Tongue (tissue), 3 donors: ENCODE measurements at places on chromosomes 7 and 10. TPM values are rescaled to one million over a fixed set of nuclear protein-coding genes. Genes with fewer than 3 reads are reported as not detected.
A peak's percentile ranks its signal among the peaks of the same experiment; 100 is the strongest.

The SCART1 gene
- total RNA-seq = 3.1 TPM

The VGF gene
- total RNA-seq = not detected

The PHKG1 gene
- total RNA-seq = 65.2 TPM

- DNase-seq = no peak
Measured at GRCh38 chr7:151398446-151399304, 11.2 kb downstream of the WDR86 start.

DNA sequence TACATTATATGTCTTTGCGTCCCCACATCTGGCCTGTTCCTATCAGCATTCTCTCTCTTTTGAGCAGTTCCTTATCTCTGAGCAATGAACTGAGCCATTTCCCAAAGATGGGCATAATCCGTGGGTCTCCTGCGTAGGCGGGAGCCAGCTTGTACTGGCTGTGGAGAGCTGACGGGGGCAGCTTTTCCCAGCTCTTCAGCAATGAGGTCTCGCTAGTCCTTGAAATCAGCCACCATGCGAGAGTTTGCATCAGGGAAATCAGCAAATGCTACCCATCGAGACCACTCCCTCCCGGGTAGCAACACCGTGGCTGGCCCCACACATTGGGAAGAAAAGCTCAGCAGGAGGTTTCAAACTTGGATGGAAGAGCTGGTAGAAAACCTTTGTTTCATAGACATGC lies 51.9 kb upstream of the FAM180A start:
- DNase-seq = no peak

- DNase-seq = no peak
Measured at GRCh38 chr7:131548371-131548770, 8.1 kb downstream of the PODXL start.

- DNase-seq = no peak
Measured at GRCh38 chr7:99132595-99133321, 11.2 kb downstream of the SMURF1 start.

GRCh38 chr10:69065406-69066361 lies 22.2 kb upstream of the SRGN start:
- DNase-seq = no peak

DNA sequence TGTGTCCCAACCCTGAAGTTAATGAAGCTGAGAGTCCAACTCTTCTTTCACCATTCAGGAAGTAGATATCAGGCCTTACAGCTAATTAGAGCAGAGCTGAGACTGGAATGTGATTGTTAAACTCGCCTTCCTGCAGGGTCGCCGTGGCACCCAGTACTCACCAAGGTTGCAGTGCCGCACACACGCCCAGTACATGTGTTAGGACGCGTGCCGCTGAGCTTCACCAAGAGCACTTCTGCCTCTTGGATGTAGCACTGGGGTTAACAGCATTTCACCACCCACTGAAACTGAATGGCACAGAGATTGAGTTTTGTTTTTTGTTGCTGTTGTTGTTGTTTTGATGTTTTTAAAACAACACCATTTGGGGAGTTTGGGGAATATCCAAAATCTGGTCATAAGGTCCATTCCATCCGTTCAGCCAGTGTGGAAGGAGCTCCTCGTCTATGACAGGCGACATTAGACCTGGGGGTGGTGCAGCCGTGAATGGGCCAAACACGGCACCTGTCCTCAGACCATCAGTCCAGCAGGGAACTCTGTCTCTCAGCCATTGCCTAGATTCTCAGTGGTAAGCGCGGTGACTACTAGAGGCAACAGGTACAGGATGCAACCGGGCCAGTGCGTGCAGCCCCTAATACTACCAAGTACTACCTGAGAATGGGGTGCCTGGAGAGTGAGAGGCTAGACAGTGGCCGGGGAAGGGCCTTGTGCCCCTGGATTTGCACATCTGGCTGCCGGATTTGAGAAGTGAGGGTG lies 21.9 kb downstream of the WIPI2 start:
- no peak for DNase-seq

GRCh38 chr7:83101530-83101929 lies 61.2 kb downstream of the PCLO start:
- DNase-seq = no peak

DNA sequence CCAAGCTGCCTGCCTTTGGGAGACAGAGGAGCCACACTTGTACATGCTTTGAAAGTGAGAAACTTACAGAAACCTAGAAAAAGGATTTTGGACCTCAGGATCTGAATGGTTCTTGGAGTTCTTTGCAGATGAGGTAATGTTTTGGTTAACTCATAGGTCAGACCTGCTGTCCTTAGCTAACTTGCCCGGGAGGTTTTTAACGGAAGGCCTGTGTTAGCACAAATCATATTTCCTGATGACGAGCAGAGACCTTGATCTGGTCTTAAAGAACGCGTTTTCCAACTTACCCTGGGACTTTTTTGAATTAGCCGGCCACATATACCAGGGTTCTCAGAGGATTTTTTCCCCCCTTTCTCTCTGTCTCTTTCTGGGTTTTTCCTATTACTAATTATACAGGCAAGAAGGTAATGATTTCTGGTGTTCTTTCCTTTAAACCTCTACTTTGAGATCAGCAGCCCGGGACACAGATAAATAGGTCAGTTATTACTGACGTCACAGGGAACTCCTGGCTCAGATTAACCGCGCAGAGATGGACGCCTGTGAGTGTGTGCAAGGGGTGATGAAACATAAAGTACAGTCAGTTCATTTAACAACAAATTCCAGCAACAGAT lies 101.7 kb upstream of the KLF6 start:
- peak; percentile 64 for DNase-seq

DNA sequence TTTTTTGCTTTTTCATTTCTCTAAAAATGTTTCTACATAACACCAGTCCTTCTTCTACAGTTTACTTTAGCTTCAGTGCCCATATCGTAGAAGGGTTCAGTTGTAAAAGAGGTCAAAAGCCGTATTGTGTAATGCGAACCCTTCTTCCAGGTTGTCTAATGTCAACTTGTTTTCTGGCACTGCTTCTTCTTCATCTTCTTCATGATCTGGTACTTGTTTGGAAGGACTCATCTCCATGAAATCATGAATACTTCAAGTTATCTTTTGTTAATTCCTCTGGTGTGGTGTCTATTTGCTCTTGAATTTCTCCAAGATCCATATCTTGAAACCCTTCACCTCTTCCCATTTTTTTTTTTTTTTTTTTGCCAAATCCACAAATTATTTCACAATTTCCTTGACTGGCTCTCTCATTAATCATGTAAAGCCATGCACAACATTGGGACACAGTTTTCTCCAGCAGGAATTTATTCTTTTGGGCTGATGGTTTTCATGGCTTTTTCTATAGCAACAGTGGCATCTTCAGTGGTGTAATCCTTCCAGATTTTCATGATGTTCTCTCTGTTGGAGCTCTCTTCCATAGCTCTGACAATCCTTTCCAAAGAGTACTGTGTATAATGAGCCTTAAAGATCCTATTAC lies 85.1 kb downstream of the CPED1 start:
- no peak for DNase-seq

- DNase-seq = no peak
Measured at GRCh38 chr10:122699796-122700455, at the start of gene C10orf120. C10orf120 (minus strand) TSS chr10:122699846; CDS start chr10:122699790, 56 bp downstream.
